Suppressor macrophage (primary cell): ENCODE measurements at places on chromosomes 5 and 9.

- DNase-seq: no peak
Measured at GRCh38 chr9:76292658-76293057, 101.6 kb downstream of the RFK start.

DNA sequence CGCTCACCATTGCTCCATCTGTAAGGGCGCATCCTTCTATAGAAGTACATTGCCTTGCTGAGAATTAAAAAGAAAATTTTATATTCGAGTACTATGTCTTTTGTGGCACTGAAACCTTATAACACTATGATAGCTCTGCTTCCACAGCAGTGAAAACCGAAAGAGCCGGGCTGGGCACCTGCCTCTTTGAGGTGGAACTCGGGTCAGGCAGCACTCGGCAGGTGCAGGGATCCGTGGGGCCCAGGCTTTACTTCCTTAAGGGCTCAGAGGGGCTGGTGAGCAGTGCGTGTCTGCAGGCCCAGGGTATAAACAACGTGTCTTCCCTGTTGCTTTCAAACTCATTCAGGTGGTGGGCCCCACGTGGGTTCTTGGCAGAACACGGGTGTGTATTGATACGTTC, 69.9 kb downstream of the OTULIN start:
- no peak for DNase-seq

DNA sequence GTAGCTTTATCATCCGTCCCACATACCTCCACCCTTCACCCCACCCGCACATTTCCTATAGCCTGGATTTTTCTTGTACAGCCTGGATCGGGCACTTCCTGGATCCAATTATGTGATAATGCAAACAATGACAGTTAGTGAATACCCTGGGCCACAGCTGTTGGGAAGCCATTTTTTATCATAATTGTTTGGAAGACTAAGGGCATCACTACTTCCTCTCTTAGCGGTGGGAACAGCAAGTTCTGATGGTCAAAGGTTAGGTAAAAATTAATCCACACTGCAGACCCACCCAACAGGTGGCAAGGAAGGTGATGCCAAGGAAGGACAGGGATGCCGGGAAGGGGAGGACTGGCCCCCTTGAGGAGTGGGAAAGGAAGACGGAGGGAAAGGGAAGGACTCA, 183.7 kb downstream of the SAXO1 start:
- DNase-seq: no peak

GRCh38 chr5:127409921-127410675, 107.3 kb upstream of the PRRC1 start:
- no peak for DNase-seq

DNA sequence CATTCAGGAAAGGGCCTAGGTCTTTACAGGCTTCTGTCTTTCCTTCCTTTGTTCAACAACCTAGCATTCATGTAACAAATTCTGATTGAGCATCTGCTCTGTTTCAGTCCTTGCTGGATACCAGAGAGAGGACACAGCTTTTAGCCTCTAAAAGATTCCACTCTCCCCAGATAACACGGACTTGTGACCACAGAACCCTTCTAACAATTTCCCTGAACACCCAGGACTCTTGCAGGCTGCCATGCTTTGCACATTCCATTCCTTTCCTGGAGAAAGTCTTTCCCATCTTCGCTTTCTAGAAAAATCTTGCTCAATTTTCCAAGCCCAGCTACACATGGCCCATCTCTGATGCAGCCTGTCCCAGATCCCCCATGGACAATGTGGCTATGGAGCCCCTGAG, 310.9 kb downstream of the ACTL7B start:
- DNase-seq: no peak

DNA sequence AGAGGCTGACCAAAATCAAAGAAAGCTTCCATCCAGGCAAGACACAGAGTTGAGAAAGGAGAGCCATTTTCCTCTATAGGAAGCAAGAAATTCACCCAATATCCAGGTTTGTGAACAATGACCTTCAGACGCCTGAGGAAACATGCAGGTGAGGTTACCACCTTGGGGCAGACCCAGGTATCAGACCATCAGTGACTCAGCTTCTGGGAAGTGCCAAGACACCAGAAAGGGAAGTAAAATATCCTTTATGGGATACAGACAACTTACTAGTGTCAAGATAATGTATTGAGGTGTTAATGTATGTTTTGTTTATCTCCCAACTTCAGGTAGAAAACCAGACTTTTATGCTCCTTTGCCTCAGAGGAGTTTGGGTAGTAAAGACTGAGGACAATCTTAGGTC, 2.2 kb upstream of the DTWD2 start:
- DNase-seq: no peak

- no peak for DNase-seq
Measured at GRCh38 chr9:11142965-11143738, 530.4 kb upstream of the PTPRD start.

DNA sequence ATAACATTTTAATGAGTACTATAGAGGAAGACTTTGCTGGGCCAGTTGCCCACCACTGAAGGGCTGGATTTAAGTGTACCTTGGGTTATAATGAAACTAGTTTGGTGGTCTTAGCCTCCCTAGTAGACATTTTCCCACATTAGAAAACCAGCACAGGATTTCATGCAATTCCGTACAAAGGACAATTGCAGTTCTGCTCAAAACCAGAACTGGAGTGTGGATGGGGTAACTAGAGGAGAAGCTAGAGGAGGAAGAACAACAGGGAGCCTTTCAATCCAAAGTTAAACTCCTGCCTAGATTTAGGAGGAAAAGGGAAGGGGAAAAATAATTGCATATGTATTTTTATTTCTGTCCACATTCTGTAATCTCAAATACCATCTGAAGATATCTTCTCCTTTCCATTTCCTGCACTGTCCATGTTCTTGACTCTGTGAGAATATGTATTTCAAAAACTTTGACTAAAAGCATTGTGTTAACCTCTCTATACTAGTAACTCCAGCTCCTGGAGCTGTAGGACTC, 97.5 kb upstream of the SSBP2 start:
- peak; percentile 67 for DNase-seq

- DNase-seq: peak; percentile 45
Measured at GRCh38 chr5:76303921-76304320, 99.2 kb upstream of the IQGAP2 start.

- DNase-seq: no peak
Measured at GRCh38 chr5:28313953-28314352, 1275.6 kb upstream of the CDH9 start.

DNA sequence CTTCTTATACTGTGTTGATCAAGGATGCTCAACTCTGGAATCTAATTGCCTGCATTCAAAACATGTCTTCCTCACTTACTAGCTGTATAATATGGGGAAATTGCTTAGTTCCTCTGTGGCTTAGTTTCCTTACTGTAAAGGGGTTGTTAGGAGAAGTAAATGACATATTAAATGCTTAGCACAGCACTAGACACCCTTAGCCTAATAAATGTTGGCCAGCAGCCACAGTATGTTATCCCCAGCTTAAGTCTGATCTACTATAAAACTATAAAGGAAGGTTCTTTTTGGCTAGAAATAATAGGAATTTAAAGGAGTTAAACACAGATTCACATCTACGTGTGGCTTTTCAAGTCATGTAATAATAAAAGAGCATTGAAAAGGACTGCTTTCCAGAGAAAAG, 232.4 kb downstream of the PCSK1 start:
- DNase-seq: peak; percentile 55

GRCh38 chr9:129932303-129933151, 97.3 kb downstream of the USP20 start:
- DNase-seq: peak; percentile 37

DNA sequence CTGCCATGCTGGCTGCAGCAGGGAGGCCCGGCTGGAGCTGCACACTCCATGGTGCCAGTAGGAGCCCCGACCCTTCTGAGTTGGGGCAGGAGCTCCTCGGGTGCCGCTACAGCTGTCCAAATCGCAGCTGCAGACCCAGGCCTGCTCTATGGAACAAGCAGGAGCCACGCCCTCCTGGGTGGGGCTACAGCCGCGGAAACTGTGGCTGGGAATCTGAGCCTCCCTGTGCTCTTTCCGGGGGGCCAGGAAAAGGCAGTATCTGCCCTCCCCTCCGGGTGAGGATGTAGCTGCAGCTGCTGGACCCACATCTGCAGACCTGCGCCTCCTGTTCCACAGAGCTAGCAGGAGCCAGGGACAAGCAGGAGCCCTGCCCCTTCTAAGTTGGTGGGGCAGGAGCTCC, 278.9 kb upstream of the ACTBL2 start:
- no peak for DNase-seq

- no peak for DNase-seq
Measured at GRCh38 chr5:168147568-168148360, 143.7 kb upstream of the WWC1 start.

GRCh38 chr9:68709291-68710110, 4.5 kb downstream of the PIP5K1B start:
- no peak for DNase-seq

DNA sequence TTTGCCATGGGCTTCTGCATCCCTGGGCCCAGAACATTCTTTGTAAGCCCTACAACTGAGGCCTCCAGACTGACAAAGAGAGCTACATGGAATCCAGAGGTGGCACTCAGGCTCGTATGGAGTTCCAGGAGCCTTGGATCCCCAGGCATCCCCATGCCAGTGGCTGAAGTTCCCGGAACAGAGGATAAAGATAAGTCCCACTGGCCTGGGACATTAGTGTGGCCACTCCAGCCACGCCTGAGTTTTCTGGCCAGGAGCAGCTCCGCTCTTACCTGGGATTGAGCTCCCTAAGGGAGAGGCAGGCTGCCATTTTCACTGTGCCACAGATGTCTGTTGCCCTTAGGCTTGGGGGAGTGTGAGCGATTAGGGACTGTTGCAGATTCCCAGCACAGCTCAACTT, 656.3 kb upstream of the FAM174A start:
- DNase-seq: no peak

DNA sequence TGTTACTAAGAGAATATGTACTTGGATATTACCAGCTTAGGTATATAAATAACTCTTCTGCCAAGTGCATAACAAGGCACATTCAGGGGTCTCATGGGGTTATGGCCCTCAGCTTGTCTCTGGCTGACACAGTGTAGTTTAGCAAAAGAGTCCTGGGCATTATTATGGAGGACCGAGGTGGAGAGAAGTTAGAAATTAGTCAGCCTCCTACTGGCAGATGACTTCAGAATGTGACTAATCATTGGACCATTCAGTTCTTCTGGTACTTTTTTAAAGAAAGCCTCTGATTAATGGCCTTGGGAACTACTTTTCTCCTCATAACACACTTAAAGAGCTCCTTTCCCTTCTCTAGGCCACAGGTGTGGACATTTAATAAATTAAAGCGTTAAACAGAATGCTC, 178.9 kb downstream of the SH3GL2 start:
- DNase-seq: no peak

- peak; percentile 59 for DNase-seq
Measured at GRCh38 chr5:34563931-34564709, 92.0 kb upstream of the RAI14 start.

DNA sequence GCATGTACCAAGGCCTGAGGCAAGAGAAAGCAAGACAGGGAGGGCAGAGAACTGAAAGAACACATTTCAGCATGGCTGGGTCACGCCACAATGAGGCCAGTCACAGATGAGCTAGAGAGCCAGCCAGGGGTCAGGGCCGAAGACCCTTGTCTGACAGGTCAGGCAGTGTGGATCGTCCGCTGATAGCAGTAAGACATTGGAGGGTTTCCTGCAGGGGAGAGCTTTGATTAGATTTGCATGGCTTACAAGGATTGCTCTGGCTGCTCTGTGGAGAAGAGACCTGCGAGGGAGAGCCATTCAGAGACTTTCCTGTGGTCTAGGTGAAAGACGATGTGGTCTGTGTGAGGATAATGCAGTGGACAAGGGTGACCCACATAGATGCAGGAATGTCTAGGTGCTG, 93.1 kb downstream of the RALGPS1 start:
- no peak for DNase-seq

- DNase-seq: no peak
Measured at GRCh38 chr5:169458221-169458620, 125.4 kb upstream of the SPDL1 start.

DNA sequence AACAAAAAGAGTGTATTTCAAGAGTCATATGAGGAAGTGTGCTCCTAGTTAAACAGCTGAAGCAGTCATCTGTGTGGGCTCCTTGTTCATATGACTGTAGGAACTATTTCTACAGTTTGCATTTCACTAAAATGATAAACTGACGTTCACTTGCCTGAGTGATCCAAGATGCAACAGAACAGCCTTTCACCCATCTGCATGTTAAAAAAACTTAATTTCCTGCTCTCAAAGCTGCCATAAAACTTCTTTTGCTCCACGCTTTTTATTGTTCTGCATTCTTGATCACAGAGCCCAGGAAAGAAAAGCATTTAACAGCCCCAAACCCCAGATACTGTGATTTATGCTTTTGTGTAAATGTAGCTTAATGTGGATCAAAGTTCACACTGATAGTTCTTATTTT, 43.9 kb downstream of the ZNF608 start:
- DNase-seq: peak; percentile 71

DNA sequence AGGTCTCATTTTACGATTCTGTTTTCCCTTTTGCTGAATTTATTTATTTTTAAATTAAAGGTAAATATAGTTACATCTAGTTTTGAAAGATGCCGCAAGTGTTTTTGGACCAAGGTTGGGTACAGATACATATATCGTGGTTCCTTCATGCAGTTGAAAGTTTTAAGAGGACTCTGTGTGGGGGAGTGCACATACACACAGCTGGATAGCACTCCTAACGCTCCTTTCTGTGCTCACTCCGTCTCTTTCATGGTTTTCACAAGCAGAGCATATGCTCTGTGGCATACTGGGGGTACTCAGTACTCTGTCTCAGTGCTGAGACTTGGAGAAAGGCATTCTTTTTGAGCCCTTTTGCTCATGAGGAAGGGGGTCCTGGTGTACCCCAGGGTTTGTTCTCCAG, 307.5 kb downstream of the DOCK8 start:
- no peak for DNase-seq

DNA sequence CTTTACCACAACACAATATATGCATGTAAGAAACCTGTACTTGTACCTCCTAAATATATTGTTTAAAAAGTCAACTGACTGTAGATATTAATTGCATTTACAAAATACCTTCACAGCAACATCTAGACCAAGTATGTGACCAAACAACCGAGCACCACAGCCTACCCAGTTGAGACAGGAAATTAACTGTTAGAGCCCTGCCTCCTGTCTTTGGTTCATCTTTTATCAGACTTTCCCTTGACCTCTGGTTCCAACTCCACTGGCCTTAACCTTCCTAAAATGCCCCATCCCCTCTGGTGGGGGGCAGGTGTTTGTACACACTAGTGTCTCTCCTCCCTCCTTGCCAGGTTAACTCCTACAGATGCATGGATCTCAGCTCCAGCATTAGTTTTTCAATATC, 155.0 kb upstream of the PANK3 start:
- DNase-seq: no peak

GRCh38 chr5:80554646-80555045, 15.4 kb downstream of the ANKRD34B start:
- DNase-seq: no peak

GRCh38 chr5:80090884-80091166, 55.7 kb downstream of the THBS4 start:
- DNase-seq: no peak

GRCh38 chr5:135718151-135718550, 116.3 kb upstream of the SLC25A48 start:
- DNase-seq: peak; percentile 54
